ENCODE measurements at places on chromosomes 3 and 15. TPM values are rescaled to one million over a fixed set of nuclear protein-coding genes. Genes with fewer than 3 reads are reported as not detected.

CHRNA3 gene
- total RNA-seq: 1.1 TPM

- no peaks in the 10 kb centered on the region for H3K4me1 ChIP-seq
- no peaks in the 10 kb centered on the region for H3K27me3 ChIP-seq
- H3K27ac ChIP-seq: no peak overlapping the region
- H3K36me3 ChIP-seq: no peaks in the 10 kb centered on the region
- no peak overlapping the region for H3K4me3 ChIP-seq
Observed at GRCh38 chr15:74376825-74377581, 9.6 kb upstream of the CYP11A1 start.

DNA sequence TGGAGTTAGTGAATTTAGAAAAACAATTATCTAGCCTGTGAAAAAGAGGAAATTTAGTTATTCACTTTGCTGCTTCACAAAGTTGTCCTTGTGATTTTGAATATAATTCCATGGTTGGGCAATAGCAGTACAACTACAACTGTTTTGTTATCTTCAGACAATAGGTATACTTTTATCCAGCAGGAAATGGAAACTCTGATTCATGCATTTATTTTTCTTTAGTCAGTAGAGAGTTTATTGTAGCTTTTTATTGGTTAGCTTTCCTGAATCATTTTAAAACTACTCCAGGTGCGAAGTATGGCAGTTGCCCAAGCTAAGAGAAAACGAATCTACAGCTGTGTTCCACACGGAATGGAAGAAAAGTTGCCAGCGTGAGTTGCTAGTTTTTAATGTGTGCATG is 80.3 kb downstream of the TM4SF4 start:
- no peaks in the 10 kb centered on the region for H3K36me3 ChIP-seq
- no peak overlapping the region for H3K27ac ChIP-seq
- no peak for DNase-seq
- no peaks in the 10 kb centered on the region for H3K27me3 ChIP-seq
- no peak overlapping the region for H3K4me3 ChIP-seq
- no peaks in the 10 kb centered on the region for H3K4me1 ChIP-seq

DNA sequence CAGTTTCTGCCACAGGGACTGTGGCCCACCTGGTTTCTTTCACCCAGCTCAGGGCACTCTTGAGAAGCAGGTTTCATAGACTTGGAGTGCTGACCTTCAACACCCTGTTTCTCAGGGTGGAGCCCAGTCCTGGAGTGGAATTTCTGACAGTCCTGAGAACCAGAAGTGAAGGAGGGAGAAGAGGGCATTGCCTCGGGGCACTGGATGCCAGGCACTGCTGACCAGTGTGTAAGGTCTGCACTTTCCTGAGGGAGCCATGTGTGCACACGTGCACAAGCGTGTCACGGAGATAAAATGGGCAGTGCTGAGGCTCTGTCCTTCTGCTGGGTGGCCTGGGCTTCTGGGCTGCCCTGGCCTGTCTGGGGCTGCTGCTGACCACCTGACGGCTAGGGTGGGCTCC is 118.5 kb downstream of the SEC22A start:
- peaks cover 13% of the 10 kb centered on the region for H3K4me1 ChIP-seq
- H3K36me3 ChIP-seq: peaks cover 2% of the 10 kb centered on the region
- DNase-seq: no peak
- no peaks in the 10 kb centered on the region for H3K27me3 ChIP-seq
- H3K4me3 ChIP-seq: no peak overlapping the region

DNA sequence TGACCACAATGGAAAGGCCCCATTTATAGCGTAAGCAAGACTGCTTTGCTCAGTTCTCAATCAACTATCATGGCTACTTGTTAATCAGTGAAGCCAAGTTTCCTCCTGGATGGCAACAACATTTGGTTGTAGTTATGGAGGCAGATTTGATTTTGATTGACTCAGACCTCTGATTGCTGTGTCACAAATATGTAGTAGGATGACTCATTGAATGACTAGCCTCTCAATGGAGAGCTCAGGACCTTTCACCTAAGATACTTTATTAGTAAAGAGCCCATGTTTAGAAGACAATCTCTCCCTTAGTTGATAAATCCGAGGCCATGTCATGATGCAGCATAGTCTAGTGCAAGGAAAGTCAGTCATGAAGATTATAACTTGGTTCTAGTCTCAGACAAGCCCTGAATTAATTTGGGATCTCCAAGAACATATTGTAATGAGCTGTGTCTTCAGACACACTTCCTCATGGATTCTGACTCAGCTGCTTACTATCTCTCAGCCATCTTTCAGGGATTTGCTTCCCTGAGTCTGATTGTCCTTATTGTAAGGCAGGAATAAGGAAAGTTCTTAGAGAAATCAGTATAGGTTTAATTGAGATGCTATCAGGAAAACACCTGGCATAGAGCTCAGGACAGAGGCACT is 397.4 kb upstream of the TMCO5A start:
- H3K27ac ChIP-seq: no peak overlapping the region
- no peaks in the 10 kb centered on the region for H3K27me3 ChIP-seq
- no peak for DNase-seq
- no peaks in the 10 kb centered on the region for H3K4me1 ChIP-seq
- H3K4me3 ChIP-seq: no peak overlapping the region

- no peak for DNase-seq
- H3K27me3 ChIP-seq: no peaks in the 10 kb centered on the region
- H3K27ac ChIP-seq: no peak overlapping the region
- H3K4me1 ChIP-seq: no peaks in the 10 kb centered on the region
Observed at GRCh38 chr15:101303408-101303807, 8.4 kb upstream of the SNRPA1 start.

- no peak for DNase-seq
- H3K4me1 ChIP-seq: no peaks in the 10 kb centered on the region
- no peak overlapping the region for H3K4me3 ChIP-seq
- no peaks in the 10 kb centered on the region for H3K36me3 ChIP-seq
- H3K27ac ChIP-seq: no peak overlapping the region
- H3K27me3 ChIP-seq: no peaks in the 10 kb centered on the region
Observed at GRCh38 chr15:90334304-90334731, 17.8 kb upstream of the ZNF774 start.

DNA sequence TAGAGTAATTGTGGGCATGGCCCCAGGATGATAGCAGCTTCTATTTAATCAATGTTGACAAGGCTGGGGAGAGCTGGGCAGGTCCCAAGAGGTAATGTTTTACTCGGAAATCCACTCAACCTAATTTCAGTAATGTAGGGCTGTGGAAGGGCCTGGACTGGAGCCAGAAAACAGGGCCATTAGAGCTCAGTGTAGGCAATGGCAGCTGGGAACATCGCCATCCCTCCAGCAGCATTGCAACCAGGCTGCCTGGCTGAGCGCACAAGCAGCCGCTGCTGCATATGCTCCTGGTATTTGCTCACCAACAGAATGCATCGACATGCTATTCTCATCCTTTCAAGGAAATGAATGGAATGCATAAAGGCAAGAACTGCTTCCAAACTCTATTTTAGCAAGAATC is 90.0 kb downstream of the GAP43 start:
- H3K27me3 ChIP-seq: no peaks in the 10 kb centered on the region
- no peak overlapping the region for H3K27ac ChIP-seq
- H3K4me3 ChIP-seq: no peak overlapping the region
- H3K4me1 ChIP-seq: no peaks in the 10 kb centered on the region
